Stimulated activated CD4-positive, alpha-beta T cell treated with anti-CD3 and anti-CD28 coated beads, Interleukin-15, amount 100 ng/mL, for 48 hours (primary cell): ENCODE measurements at places on chromosomes 2 and 18.

GRCh38 chr18:57440331-57441070 lies 5.3 kb downstream of the ONECUT2 start:
- no peak for DNase-seq

- no peak for DNase-seq
Measured at GRCh38 chr2:106138543-106139237, 55.4 kb downstream of the UXS1 start.

- no peak for DNase-seq
Measured at GRCh38 chr2:226247289-226248275, 552.0 kb downstream of the IRS1 start.

DNA sequence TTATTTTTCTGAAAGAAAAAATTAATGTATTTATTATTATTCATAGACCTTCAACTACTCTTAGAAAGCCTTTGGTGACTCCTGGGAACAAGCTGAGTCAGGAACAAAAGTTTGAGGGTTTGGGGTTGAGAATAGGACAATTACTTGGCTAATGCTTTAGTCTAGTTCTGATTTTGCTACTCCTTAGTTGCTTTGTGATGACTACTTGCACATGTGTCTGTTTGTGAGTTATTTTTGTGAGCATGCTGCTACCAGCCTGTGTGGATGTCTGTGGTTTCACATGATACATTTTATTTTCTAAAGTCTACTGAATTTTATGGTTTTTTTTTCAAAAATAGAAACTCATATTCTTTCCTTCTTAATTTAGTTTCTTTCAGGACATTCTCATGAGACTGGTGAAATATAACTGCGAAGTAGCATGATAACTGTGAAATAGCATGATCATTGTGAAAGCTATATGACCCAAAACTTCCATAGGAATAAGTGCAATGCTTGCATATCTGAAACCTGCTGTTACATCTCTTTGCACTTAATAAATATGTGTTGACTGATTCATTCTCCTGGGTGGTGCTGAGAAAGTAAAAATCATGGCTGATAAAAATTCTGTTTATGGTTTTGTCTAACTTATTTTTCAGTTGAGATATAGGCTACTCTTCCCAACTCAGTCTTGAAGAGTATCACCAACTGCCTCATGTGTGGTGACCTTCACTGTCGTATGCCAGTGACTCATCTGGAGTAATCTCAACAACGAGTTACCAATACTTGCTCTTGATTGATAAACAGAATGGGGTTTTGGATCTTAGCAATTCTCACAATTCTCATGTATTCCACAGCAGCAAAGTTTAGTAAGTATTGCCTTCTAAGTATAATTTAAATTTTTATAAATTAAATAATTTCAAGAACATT lies 17.9 kb upstream of the IL18R1 start:
- no peak for DNase-seq

DNA sequence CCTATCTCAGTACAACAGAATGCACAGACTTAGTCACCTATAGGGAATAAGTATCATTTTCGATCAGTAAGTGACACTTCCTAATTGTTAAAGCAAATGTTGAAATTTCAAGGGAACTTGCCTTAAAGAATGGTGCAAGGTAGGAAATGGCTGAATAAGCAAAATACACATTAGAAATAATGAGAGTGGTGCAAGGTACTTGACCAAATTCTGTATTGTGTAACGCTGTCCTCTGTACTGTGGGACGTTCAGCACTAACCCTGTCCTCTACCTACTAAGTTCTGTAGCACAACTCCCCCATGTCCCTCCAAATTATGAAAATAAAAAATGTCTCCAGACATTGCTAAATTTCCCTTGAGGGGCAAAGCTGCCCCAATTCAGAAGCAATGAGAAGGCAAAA lies 19.4 kb downstream of the MMADHC start:
- DNase-seq: no peak

DNA sequence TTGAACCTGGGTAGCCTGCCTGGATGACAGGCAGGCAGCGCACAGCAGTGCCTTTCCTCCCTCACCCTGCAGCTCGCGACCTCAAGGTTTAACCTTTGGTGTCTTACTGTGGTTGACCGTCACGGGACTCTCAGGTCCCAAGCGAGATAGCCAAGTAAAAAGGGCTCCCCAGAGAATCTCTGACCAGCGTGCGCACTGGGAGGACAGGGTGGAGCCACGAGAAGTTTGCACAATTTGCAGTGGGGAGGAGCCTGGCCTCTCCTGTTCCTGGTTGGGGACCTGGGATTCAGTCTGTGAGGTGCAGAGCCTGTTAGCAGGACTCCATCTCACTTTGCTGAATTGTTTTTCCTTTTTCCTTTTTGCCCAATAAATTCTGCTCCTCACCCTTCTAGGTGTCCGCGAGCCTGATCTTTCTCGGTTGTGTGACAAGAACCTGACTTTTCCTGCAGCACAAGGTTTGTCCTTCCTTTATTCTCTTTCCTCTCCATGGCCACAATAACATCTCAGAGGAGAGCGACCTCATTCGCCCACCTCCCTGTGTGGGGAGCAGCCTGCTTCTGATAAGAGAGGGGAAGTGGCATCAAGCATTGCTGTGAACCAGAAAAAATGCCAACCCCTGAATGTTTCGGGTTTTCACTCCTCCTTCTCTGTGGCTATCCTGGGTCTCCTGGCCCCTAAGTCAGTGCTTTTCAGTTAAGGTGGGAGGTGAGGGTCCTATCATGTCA lies 36.2 kb downstream of the POU3F3 start:
- no peak for DNase-seq

DNA sequence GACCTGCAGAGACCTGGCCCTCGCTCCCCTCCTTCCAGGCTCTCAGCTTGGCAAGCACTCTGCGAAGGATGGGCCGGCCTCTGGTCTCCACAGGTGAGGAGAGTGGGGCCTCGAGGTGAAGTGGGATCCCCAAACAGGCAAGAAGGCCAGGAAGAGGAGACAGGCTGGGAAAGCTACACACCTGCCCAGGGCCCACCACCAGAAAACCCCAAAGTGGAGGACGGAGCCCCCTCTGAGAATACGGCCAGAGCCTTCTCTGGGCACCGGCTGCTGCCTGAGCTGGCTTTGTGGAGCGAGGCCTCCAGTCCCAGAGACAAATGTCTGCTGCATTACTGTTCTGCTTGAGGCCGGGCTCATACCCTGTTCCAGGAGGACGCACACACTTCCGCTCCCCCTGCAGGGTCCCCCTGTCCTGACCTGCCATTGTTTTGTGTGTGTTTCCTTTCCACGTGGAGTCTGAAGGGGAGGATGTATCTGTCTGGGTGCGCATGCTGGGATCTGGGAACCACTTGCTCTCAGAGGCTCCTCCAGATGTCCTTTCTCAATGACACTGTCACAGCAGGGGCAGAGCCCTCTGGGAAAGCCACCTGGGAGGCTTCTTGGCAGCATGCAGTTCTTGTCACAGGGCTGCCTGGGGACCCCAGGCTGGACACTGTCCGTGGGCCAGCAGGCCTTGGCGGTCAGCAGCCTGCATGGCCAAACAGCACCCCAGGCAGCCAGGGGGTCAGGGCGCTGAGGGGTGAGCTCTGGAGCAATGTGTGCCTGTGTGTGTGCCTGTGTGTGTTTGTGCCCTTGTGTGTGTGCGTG lies 20.8 kb downstream of the KCNF1 start:
- DNase-seq: no peak

GRCh38 chr2:10183146-10183675 lies 60.7 kb downstream of the RRM2 start:
- DNase-seq: no peak

- DNase-seq: no peak
Measured at GRCh38 chr2:46486436-46486835, 7.1 kb downstream of the TMEM247 start.

GRCh38 chr2:37105150-37105549 lies 20.8 kb downstream of the GPATCH11 start:
- DNase-seq: no peak

DNA sequence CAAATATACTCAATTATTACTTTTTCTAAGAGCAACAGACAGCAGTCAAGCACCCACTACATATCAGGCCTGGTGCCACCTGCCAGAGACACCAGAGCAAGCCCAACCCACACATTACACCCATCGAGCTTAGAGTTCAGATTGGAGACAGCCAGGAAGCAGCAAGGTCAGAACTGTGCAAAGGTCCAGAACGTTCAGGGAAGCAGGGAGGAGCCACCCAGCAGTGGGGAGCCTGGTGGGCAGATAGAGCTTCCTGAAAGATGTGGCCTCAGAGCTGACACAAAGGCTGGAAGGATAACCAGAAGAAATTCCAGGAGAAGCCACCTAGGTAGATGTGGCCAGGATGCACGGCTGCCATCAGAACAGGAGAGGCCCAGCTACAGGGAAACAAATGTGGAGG lies 440.5 kb upstream of the ID2 start:
- DNase-seq: no peak

DNA sequence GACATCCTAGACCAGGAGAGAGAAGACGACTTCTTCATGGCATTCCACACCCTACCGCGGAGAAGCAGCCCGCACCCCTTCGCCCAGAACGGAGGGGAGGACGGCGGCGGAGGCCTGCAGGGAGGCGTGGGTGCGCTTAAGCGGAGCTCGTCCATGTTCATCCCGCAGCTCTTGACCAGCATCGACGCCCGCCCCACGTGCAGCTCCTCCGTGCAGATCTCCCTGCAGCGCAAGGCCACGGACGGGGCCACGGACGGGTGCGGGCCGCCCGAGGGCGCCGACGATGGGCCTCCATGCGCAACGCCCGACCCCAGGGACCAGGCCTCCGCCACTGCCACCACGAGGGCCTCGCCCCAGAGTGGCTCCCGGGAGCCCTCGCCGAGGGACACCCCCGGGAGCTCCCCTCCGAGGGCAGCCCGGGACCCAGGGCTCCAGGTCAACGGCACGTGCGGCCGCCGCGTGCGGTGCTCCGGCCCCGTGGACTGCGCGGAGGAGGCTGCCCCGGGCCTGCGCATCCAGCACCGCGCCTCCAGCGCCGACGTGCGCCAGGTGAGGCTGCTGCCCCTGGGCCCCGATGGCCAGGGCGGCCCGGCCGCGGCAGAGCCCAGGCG lies 211.8 kb downstream of the NEDD4L start:
- DNase-seq: no peak

DNA sequence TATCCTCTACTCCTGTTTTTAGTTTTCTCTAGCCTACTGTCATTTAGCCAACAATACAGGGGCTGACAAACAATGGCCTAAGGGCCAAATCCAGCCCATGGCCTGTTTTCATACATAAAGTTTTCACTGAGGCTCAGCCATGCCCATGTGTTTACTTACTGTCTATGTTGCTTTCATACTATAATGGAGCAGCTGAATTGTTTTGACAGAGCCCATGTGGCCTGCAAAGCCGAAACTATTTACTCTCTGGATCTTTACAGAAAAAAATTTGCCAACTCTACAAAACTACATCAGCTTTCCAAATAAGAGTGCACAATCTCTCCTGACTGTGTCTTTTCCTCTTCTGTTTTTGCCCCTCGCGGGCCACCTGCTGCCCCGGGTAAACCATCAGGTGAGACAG lies 24.0 kb downstream of the LGALSL start:
- DNase-seq: no peak

DNA sequence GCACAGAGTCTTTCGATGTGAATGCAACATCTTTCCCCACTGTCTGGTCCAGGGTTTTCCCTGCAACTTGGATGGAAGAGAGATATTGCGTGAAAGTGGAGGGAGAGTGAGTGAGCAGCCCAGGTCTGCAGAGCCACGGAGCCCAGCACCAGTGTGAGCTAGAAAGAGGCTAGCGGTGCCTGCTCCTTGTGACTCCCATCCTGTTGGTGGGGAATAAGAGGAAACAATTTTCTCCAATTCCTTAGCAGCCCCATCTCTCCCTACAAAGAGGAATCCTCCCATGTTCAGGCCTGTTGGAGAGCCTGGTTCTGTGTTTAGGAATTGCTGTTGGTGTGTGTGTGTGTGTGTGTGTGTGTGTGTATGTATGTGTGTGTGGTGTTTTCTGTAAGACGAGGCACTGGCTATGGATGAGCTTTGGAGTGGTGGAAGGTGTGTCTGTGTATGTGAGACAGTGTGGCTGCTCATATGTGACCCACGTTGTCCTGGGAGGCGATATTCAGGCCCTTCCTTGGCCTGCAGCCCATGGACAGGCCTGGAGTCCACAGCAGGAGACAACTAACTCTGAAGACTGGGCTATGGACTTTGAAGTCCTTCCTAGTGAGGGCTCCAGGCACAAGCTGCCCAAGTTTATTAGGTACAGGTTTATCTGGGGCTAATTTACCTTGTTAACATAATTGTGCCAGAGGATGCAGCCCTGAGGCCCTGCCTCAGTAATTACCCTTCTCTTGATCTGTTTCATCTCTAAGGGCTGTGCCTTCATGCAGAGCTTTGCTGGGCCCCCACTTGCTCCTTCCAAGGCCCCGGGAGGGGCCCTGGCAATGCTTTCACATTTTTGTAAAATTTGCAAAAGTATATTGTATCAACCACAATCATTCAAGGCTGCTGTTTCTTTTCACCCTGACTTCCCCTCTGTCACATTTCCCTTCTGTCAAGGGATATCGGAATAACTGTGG lies 88.6 kb upstream of the HAAO start:
- DNase-seq: no peak

- DNase-seq: no peak
Measured at GRCh38 chr2:26555246-26556133, 77.6 kb upstream of the OTOF start.

- DNase-seq: no peak
Measured at GRCh38 chr2:156675896-156676295, 239.7 kb downstream of the GPD2 start.

GRCh38 chr2:211816754-211817153 lies 721.8 kb downstream of the ERBB4 start:
- no peak for DNase-seq

- no peak for DNase-seq
Measured at GRCh38 chr2:55493220-55493619, 26.3 kb upstream of the CFAP36 start.

GRCh38 chr18:54360406-54360805 lies 2.7 kb downstream of the C18orf54 start:
- no peak for DNase-seq

- DNase-seq: no peak
Measured at GRCh38 chr2:152062125-152063091, 36.4 kb downstream of the CACNB4 start.

GRCh38 chr18:46054956-46055837 lies 16.9 kb downstream of the PSTPIP2 start:
- no peak for DNase-seq

- no peak for DNase-seq
Measured at GRCh38 chr2:231568098-231568784, 24.4 kb upstream of the TEX44 start.

GRCh38 chr2:201072201-201072530 lies 365 bp downstream of the NDUFB3 start:
- no peak for DNase-seq

- DNase-seq: no peak
Measured at GRCh38 chr2:75045526-75046050, 87.1 kb downstream of the POLE4 start.

DNA sequence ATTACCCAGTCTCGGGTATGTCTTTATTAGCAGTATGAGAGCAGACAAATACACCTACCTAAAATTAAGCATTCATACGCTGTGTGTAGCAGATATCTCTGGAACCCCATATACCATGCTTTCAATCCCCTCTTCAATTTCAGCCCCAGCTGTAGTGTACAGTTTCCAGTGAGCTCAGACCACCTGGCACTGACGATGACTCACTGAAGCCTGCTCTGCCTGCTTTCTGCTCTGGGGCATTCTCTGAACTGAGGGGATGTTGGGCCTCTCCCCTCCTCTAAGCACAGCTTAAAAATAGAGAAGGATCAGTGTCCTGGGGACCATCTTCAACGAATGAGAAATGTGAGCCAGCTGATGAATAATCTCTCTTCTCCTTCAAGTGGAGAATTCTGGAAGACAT lies 8.7 kb upstream of the CCL20 start:
- no peak for DNase-seq

- DNase-seq: no peak
Measured at GRCh38 chr2:218736531-218736930, 25.9 kb downstream of the TTLL4 start.
